ENCODE measurements at places on chromosomes 13 and 19.

GRCh38 chr19:531009-531752 is 379 bp upstream of the CDC34 start:
- peak; percentile 92 for DNase-seq

DNA sequence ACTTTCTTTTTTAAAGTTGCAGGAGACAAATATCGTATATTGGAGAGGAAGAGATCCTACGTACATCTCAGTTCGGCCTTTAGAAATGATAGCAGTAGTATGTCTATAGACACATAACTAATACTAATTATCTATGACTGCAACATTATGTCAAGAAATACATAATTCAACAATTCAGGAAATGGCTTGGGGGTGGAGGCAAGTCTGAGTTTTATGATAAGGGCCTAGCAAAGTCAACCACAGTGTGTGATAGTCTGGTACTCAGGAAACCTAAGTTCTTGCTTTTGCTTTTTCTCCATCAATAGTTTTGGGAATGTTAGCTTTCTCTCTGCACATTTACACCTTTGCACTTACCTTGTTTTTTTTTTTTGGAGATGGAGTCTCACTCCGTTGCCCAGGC is 27.5 kb upstream of the OBI1 start:
- no peak for DNase-seq

DNA sequence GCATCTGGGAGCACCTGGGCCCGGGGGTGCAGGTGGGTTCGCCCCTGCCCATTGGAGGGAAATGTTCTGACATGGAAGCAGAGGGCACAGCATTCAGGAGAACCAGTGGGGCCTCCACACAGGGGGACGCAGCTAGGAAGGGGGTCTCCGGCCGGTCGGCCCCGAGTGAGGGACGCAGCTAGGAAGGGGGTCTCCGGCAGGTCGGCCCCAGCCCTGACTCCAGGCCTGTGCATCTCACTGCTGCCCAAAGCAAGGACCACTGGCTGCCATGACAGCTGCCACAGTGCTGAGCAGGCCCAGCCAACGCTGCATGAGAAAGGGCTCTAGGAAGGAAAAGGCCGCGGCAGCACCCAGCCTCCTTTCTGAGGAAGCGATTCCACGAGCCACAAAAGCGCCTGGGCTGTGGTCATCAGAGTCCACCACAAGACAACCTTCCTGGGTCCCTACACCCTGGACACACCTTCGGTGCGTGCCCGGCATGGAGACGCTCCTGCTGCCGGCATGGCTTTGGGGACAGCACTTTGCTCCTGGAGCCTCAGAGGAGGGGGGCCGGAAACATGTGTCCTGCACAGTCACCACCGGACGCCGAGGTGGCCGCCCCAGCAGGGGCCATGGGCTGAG is 9.7 kb downstream of the RASA3 start:
- no peak for DNase-seq

- DNase-seq, result no peak
These were observed 575 bp downstream of the SHFL start for GRCh38 chr19:10086591-10087192.

DNA sequence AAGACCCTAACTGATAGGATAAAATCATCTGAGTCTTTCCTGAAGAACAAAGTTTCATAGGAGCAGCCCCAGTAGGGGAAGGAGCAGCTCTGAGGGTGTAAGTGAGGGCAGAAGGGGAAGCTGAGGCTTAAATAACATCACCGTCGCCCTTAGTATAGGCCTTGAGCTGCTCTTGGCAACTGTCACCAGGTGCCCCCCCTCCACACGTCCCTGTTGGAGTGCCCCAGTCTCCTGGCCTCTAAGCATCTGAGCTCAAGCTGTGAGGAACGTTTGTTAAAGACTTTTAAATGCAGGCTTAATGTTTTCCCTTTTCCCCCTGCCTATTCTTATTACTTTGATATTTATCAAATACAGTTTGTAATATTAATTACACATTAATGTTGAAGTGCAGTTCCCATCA is 170.6 kb downstream of the ZIC5 start:
- no peak for DNase-seq

DNA sequence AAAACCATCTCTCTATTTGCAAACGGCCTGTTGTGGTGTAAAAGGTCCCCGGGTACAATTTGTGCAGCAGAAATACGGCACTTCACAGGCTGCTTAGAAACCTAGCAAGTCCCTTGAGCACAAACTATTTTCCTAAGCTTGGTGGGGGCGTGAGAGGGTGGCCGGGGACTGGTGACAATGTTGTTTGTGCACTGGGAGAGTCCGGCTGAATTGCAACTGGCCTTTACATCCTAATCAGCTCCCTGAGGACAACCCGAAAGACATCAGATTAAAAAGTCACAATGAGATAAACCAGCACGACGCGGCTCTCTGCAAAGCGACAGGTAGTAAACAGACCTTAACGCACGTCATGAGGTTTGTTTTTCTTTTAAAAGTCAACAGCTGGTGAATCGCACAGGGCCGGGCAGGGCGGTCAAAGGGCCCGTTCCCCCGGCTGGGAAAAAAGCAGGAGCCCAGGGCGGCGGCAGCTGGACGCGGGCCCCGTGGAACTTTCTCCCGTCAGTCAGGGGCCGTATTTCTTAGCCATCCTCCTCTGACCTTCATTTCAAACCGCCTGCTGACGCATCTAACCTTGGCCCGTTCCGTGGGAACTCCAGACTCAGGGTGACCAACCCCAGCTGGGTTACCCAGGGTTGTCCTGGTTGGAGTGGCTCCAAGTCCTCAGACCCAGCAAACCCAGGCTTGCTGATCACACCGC is 112.3 kb downstream of the GADD45B start:
- no peak for DNase-seq

DNA sequence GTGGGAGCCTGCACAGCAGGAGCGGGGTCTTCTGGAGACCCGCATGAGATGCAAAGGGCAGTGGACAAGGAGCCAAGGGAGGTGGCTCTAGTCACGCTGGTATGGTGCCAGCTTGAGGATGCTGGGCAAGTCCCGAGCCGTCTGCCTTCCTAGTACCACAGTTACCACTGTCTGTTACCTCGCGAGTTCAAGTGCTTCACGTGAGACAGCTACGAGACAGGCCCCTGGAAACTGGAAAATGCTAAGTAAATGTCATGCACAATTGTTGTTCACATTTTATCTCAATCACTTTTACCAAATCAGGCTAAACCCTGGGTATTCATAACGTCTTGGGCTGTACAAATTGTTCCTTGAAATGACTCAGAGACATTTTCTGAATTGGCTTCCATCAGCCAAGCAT is 155.7 kb downstream of the TNFRSF19 start:
- no peak for DNase-seq

DNA sequence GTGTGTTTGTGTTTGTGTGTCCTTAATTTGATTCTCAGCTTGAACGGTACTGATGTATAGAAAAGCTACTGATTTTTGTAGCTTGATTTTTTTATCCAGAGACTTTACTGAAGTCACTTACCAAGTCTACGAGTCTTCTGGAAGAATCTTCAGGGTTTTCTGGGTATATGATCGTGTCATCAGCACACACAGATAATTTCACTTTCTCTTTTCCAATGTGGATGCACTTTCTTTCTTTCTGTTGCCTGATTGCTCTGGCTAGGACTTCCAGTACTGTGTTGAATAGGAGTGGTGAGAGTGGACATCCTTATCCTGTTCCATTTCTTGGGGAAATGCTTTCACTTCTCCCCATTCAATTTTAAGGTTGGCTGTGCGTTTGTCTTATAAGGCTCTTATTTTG is 7.9 kb upstream of the LILRB1 start:
- no peak for DNase-seq

DNA sequence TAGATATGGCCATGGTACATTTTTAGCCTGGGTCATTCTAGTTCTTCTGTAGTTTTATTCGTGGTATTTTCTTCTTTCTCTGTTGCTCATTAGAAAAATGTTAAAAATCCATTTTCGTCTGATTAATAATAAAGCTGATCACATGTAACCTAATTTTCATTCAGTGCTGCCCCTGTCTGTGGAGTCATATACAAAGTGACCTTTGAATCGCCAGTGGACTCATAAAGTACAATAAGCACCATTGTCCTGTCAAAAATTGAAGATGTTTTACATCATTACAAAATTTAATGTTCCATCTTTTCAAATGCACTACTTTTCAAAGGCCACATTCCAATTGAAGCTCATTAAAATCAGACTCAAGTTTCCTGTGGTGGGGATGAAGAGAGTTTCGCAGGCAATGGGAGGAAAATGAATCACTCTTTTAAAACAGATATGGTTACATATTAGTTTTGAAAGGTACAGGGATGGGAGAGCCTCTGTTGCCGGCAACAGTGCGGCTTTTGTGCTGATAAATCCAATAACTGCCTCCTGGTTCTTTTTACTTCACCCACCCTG is 205.4 kb downstream of the ZNF536 start:
- DNase-seq, result no peak

DNA sequence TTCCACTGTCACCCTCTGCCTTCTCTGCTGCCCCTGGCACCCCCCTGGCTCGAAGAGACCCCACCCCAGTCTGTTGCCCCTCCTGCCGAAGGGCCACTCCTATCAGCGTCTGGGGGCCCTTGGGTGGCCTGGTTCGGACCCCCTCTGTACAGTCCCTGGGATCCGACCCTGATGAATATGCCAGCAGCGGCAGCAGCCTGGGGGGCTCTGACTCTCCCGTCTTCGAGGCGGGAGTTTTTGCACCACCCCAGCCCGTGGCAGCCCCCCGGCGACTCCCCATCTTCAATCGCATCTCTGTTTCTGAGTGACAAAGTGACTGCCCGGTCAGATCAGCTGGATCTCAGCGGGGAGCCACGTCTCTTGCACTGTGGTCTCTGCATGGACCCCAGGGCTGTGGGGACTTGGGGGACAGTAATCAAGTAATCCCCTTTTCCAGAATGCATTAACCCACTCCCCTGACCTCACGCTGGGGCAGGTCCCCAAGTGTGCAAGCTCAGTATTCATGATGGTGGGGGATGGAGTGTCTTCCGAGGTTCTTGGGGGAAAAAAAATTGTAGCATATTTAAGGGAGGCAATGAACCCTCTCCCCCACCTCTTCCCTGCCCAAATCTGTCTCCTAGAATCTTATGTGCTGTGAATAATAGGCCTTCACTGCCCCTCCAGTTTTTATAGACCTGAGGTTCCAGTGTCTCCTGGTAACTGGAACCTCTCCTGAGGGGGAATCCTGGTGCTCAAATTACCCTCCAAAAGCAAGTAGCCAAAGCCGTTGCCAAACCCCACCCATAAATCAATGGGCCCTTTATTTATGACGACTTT is 2.0 kb downstream of the ZFP36 start:
- peak; percentile 61 for DNase-seq

GRCh38 chr13:74270018-74270417 is 135.8 kb upstream of the KLF12 start:
- DNase-seq, result no peak

- DNase-seq, result no peak
These were observed 148.3 kb downstream of the HS6ST3 start for GRCh38 chr13:96238241-96238640.

- DNase-seq, result no peak
These were observed 51.3 kb upstream of the PCDH9 start for GRCh38 chr13:67281466-67281865.

- no peak for DNase-seq
These were observed 25.4 kb upstream of the ZMYM5 start for GRCh38 chr13:19888799-19889198.

DNA sequence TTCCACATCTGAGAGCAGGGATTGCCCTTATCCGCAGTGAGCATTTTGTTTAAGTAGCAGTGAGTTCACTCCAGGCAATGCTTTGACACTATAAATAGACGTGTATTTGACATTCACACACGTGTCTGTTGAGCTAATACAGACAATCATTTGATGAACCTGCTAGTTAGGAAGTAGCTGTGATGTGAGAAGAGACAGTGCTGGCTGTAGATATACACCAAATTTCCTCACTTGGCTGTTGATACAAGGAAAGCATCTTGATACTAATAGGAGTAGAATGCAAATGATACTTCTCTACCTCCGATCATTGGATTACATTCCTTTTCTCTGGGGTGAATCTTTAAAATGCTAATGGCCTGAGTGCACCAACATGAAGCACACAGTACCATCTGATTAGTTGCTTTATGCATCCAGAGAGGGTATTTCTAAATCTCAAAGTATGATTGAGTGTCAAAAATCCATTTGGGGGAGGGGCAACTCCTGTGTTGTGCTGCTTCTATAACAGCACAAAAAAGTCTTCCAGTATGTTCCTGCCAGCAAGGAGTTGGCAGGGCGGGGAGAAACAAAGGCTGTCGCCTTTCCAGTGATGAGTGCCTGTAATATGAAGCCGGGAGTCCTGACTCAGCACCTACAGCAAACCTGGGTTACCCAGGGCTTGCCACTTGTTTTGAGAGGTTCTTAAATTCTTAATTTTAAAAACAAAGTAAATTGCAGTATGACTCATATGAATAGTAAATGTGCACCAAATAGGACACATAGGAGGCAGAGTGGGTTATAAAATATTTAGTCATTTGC is 7.0 kb downstream of the CUL4A start:
- no peak for DNase-seq

DNA sequence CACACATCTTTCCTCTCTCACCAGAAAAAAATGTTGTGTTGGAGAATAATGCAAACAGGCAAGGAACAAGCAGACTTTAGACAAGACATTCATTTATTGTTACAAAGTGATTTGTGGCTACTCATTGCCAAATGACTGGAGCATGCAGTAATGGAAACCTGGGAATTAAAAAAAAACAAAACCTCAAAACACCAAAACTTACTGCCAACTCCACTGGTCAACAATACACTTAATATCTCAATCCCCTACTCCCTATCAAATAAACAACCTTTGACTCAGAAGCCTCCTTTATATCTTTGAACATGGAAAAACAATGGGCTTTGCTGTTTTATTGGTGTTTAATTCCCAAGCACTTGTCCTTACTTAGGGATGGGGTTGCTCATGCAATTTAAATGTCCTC is 112.8 kb downstream of the POSTN start:
- no peak for DNase-seq

- no peak for DNase-seq
These were observed 193.9 kb upstream of the RNF113B start for GRCh38 chr13:98370806-98371515.

GRCh38 chr13:114281351-114282040 is at the start of gene UPF3A:
TSS of gene UPF3A (plus strand) at chr13:114281601. CDS start at chr13:114281640, 39 bp downstream.
- peak; percentile 85 for DNase-seq

DNA sequence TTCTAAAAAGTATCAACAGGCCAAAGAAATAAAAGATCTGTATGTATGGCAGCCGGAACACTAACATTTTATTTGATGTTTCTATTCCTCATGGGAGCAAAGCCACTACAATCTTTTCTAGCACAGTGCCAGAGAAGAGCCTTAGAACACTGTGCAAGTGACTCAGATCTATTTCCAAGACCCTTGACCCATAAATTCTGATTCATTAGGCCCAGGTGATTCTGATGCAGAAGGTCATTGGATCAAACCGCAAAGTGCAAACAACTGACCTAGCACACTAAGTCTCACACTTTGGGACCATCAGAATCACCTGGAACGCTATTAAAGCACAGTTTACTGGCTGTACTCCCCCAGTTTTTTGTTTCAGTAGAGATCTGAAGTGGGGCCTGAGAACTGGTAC is 87.6 kb downstream of the MYCBP2 start:
- no peak for DNase-seq

DNA sequence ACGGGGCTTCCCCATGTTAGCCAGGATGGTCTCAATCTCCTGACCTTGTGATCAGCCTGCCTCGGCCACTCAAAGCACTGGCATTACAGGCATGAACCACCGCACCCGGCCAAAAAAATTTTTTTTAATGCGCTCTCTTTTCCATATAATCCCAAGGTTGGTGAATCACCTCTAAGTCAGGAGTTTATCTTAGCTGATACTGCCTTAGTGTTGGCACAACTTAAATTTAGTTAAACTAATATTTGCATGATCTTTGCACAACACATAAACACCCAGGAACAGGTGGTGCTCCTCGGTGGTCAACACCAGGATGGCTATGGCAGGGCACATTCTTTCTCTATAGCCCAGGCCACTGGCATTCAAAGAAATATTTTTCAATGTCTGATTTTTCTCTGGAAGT is 24.1 kb upstream of the PSG7 start:
- DNase-seq, result no peak

Measured in central memory CD4-positive, alpha-beta T cell (primary cell).